Stimulated activated CD4-positive, alpha-beta T cell treated with anti-CD3 and anti-CD28 coated beads, Interleukin-12 subunit alpha, Interleukin-12 subunit beta, amount 100 ng/mL, for 24 hours (primary cell): ENCODE measurements at places on chromosomes 3 and 15.

DNA sequence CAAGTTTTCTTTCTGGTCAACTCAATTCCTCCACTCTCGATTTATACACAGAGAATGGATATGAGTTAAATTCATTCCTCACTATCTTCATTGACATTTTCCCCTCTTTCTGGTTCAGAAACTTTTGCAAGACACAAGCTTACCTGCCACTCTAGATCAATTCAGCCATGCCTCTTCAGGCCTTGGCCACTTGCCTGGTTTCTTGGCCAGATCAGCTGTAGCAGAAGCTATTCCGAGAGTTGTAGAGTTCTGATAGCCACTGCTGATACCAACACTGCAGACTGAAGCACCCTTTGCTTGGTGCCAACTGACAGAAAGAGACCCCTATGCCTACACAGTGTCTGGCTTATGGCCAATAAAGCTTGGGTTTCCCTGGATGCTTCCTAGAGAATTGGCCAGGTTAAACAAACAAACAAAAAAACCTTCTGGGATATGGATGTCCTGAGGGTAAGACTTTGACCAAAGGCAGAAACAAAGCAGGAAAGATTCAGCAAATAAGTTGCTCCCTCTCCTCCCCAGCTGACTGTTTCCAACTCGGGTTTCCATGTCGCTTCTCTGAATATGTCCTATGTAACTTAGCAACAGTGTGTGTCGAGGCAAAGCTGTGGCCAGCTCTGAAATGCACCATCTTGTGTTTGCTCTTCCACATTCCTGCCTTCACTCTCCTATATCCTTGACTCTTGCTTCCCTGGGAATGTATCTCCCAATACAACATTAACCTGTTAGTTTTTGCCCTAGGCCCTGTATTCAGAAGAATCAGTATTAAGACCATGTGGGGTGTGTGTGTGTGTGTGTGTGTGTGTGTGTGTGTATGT lies 521.6 kb downstream of the EPHA3 start:
- no peak for DNase-seq

DNA sequence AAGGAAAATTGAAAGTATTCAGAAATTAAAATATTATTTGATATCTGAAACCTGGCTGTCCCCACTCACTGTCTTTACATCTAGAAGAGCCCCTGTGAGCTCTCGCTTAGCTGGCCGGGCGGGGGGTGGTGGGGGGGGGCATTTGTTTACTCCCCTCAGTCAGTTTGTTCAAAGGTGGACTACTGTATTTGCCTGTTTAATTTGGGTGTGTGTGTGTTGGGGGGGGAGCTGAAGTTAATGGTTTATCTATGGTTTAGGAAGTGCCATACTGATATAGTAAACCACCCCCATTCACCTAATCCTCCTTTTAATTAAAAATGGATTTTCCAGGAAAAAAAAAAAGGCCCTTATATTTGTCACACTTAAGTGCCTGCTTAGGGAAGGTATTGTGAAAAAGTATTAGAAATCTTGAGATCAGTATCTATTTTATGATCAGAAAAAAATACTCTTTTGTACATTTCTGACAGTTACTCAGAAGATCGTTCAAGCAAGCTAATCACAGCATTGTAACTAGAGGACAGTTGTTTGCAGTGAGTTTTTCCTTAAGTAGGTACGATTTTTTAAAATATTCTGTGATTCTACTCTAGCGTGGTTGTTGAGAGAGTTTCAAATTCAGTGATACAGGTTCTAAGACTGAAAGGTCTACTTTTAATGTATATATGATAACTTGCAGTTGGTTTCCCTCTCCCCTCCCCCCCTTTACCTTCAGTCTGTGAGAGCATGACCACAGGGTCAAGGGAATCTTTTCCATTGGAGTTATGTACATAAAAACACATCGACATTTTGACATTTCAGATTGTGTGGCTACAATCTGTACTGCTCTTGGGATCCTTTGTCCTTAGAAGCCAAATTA lies 8.5 kb downstream of the NR2F2 start:
- no peak for DNase-seq

DNA sequence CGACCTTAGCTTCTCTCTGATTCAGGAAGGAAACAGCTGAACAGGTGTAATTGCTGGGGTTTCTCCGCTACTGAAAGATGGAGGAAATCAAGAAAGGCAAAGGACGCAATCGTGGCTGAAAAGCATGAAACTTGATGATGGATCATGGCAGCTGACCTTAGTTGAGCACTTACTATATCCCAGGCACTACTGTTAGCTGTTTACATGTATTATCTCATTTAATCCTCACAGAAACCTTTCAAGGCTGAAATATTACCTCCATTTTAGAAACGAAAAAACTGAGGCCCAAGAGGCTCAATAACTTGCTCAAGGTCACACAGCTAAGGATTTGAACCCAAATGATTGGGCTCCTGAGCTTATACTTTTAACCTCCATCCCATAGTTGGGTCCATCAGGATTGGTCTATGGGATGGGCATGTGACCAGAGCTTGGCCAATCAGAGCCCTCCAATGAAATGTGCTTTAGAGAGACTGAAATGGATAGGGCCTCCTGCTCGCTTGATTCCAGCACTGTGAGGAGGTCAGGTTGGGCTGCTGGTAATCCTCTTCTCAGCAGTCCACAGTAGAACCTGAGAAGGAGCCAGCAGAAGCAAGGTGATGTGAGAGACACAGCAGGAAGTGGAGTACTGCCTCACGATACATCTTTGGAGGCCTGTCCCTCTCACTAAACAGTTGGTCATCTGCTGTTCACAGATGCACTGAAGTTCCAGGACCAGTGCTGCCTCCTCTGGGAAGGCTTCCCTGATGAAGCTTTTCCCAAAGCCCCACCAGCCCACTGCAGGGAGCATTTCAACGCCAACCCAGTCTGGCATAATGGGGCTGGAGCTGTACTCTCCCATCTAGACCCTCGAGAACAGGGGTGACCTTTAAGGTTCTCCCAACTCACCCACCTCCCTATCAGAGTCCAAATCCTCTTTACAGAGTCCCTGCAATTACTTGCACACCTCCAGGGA lies 10.4 kb downstream of the CLN6 start:
- DNase-seq, result no peak

DNA sequence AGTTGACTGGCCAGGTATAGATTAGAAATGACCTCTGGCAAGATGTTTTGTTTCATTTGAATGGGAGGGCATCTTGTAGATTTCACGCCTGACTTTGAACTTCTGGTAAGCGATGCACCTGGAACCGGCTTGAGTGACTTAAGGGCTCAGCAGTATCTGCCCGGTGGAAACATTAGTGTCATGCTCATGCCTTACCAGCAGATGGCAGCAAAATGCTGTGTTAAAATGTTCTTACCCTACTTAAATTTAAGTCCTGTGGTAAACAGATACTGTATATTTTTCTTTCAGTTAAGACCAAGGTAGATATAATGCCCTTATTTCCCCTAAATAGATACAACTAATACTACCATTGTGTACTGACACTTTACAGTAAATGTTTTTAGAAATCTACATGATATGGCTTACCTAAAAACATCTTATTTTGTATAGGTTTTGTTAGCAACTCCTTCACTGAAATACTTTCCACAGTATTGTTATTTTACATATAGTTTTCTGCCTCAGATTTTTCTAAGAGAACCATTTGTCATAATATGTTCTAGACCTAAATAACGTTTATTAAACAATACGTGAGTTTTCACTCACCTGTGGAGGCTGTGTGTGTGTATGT lies 25.5 kb downstream of the ASB7 start:
- peak; percentile 35 for DNase-seq

- no peak for DNase-seq
Measured at GRCh38 chr15:44087578-44088465, 107.2 kb downstream of the FRMD5 start.

GRCh38 chr15:52115598-52116427 lies 3.2 kb upstream of the BCL2L10 start:
- DNase-seq, result no peak

GRCh38 chr3:172018364-172018763 lies 21.0 kb upstream of the FNDC3B start:
- DNase-seq, result no peak

- no peak for DNase-seq
Measured at GRCh38 chr3:35523838-35524237, 115.5 kb upstream of the ARPP21 start.

GRCh38 chr15:99986297-99987118 lies 253.3 kb upstream of the LYSMD4 start:
- no peak for DNase-seq

GRCh38 chr3:30004481-30004880 lies 601.9 kb upstream of the TGFBR2 start:
- no peak for DNase-seq

- no peak for DNase-seq
Measured at GRCh38 chr15:60752973-60753720, 274.2 kb upstream of the ICE2 start.

- no peak for DNase-seq
Measured at GRCh38 chr3:141111364-141112155, 60.4 kb downstream of the SPSB4 start.

GRCh38 chr3:187799942-187800641 lies 54.8 kb upstream of the BCL6 start:
- DNase-seq, result no peak

- no peak for DNase-seq
Measured at GRCh38 chr3:85474241-85474640, 515.5 kb downstream of the CADM2 start.

DNA sequence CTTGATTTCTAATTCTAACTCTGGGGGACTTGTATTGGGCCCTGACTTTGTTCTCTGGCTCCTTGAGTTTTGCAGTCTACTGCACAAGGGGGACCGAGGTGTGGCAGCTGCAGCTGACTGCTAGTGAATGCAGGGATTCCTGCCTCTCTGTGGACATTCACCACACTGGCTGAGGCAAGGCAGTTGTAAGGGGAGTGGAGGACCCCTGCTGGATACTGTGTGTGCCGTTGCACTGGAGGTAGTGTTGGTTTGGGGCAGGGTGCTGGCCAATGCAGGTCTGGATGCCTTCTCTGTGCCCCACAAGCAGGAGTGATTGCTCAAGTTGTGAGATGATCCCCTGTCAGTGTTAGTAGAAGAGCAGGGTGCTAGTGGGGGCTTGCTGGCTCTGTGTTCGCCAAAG lies 626.1 kb downstream of the SQOR start:
- no peak for DNase-seq

- no peak for DNase-seq
Measured at GRCh38 chr15:69668039-69668705, 215.6 kb downstream of the RPLP1 start.

DNA sequence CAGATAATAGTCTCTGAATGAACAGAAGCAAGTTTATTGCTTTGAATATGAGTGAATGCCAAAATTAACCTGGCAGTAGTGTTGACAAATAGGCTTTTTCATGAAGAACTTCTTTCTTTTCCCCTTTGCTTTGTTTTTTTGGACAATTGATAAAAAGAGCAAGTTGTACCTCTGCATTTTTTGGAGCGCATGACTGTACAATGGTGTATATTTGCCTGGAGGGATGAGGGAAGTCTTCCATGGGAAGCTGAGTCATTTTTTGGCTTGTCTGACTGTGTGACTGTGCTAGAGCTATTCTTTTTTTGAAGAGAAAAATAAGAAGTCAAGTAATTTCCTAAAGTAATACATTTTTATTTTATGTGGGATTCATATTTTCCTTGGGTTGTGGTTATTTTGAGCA lies 186.9 kb downstream of the KLHL25 start:
- DNase-seq, result no peak

- no peak for DNase-seq
Measured at GRCh38 chr15:87215100-87215499, 1041.4 kb downstream of the NTRK3 start.
